WTC11 (cell line): ENCODE measurements at places on chromosomes 7 and 10. TPM values are rescaled to one million over a fixed set of nuclear protein-coding genes. Genes with fewer than 3 reads are reported as not detected.

GRCh38 chr10:21529032-21529910, 3.8 kb upstream of the SKIDA1 start:
- no peak for DNase-seq

The PODXL gene
- total RNA-seq, result 483 to 623 TPM (median 614 TPM) in 3 replicates

DNA sequence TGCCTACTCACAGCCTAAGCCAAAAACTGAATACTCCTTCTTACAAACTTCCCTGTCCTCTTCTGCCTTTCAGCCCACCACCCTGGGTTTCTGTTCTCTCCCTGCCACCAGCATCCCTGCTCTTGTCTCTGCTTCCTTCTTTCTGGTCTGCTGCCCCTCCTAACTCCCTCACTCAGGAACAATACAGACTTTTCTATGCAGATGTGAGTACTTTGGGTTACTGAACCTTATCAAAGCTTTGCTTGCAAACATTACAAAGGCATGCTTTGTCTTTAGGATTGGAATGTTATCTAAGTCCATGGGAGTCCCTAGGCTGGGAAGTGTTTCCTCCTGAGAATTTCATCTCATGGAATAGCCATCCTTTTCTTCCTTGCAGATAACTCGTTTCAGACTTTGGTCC, 28.9 kb downstream of the CNNM1 start:
- DNase-seq, result no peak

DNA sequence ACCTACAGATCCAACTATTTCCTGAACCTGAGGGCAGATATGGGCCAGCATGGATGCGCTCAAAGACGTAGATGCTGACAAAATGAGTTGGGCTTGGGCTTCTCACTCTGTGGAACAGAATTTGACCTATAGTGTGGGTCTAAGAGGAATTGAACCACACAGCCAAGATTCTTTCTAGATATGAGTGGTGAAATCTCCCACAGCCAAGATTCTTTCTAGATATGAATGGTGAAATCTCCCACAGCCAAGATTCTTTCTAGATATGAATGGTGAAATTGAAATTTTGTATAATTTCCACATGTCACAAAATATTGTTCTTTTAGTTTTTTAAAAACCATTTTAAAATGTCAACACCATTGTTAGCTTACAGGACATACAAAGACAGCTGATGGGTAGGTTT, 215.4 kb upstream of the LRGUK start:
- DNase-seq, result no peak

DNA sequence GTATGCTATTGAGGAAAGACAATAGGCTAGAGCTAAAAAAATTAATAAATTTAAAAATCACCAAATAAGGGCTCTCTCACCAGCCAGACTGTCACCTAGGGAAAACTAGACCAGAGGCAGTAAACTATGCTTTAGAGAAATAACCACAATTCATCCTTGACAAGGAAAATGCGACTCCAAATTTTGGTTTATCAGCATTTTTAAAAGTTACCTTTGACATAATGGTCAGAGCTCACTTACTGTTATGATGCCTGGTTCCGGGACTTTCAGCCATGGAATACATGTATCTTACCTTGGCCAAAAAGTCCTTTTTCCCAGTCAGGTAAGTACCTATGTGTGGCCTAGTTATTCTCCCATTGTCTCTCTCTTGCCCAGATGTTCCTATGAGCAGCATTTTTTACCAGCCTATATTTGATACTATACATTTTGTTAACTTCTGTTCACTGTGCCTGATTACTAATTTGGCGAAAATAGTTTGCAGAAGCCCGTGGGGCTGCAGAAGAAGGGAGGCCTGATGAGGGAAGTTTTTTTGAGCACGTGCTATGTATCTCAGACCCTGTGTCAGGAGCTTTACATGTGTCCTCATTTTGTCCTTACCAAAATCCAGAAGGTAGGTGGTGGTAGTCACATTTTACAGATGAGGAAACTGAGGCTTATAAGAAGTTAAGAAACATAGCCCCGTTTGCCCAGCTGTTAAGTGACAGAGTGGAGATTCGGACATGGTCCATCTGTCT, 149.7 kb downstream of the CELF2 start:
- DNase-seq, result no peak

DNA sequence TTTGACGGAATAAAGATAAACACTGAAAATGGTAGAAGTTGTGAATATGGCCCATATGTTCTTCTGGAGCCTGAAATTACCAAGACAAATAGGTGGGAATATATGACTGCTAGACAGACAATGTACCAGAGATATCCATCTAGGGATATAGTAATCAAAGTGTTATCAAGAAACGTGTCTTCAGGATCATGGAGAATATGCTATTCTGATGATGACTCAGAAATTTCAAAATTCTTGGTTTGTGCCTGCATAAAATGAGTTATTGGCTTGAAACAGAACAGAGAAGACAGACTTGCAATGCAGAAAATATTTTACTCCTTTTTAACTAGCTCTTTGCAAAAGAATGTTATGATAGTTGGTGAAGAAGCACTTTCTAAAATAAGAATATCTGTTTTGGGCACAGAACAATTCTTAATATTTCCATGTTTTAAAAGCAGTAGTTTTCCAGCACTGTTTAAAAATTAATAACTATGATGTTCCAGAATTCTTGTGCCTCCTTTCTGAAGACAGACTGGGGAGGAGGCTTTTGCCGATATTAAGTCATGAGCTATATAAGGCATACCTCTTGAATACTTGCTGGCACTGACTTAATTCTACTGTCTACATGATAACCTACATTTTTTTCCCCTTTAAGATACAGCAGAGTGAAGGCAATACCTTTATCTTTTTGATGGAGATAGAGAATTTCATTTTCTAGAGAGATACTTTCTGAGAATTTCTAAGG, 34.4 kb upstream of the CABCOCO1 start:
- no peak for DNase-seq

The PRKAR2B gene
- 17.5 to 29.6 TPM (median 17.7 TPM) in 3 replicates for total RNA-seq

DNA sequence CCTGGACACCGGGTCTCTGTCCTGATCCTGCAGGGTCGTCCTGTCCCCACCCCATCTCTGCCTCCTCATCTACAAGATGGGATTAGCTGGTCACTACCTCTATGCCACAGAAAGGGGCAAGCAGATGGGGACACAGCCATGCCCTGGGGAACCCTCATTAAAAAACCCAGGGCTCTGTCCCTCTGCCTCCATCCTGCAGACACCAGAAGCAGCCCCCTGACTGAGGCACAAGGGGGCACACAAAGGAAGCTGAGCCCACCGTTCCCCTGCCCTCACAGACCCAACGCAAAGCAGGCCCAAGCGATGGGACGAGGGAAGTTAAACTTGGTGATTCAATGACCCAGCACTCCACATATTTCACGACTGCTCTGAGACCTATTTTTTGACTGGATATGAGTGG, 142.4 kb downstream of the TCERG1L start:
- DNase-seq, result no peak

DNA sequence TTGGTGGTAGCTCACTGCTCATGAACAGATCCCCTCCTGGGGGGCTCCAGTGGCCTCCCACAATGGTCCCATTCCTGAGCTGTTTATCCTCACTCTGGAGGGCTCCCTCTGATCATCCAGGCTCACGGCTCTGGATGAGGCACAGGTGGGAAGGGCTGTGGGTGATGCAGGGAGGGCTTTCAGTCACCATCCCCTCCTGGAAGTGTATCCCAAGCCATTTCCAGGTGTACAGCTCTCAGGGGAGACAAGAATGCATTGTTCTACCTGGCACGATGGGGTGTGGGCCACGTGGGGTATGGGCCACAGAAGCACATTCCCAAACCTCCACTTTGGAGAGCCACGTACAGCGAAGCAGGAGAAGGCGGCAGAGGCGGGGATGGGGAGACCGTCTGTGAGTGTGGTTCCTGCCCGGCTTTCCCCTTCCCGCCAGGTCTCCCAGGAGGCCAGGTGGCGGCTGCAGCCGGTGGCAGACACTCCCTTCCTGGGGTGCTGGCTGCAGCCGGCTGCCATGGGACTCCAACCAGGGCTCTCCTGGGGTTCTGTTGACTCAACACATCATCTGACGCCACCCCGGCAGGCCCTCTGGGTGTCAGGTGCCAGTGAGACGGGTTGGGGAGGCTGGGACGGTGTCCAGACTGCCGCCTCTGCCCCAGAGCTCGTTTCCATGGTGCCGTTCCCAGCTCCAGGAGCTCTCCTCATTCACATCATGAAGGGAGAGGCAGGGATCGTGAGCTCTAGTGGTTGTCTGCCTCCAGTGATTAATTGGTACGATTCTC, 169.7 kb upstream of the RHEB start:
- no peak for DNase-seq

DNA sequence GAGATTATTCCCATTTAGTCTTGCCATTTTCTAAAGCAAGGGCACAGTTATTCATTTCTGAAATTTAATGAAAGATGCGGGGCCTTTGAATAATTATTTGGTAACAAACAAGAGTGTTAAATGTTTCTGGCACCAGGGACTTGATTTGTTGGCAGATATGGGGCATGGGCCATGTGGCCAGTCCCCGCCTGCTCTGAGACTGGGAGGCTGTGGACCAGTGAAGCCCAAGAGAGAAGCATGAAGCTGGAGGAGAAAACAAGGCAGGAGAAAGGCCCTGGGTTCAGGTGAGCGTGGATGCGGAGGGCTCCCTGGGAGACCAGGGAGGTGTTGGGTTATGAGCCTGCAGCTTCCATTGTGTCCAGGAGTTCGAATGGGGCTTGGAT, 378.5 kb downstream of the TCERG1L start:
- no peak for DNase-seq
